ENCODE measurements at places on chromosomes 2 and 18.

- no peak for DNase-seq
These were observed 9.2 kb downstream of the HTRA2 start for GRCh38 chr2:74538881-74539339.

DNA sequence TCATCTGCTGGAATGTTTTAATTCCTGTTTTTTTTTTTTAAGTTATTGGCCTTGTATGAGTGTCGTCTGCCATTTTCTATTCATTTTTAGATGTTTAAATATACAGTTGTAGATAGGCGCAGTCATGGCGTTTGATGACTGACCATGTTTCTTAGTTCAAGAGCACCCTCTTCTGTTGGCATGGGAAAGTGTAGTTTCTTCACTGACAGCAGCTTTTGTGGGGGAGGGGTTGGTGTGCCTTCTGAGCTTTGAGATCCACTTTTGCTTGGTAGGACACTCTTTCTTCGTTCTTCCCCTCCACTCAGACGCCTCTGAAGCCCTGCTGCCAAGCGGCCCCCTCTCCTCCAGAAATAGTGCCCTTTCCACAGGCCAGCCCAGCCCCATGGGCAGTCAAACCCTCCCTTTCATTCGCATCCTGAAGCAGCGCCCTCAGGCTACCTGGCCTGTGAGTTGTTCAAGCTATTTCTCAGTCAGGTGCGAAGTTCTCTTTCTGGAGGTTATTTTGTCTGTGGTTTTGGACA is 492.0 kb downstream of the TNS1 start:
- DNase-seq = peak; percentile 83

DNA sequence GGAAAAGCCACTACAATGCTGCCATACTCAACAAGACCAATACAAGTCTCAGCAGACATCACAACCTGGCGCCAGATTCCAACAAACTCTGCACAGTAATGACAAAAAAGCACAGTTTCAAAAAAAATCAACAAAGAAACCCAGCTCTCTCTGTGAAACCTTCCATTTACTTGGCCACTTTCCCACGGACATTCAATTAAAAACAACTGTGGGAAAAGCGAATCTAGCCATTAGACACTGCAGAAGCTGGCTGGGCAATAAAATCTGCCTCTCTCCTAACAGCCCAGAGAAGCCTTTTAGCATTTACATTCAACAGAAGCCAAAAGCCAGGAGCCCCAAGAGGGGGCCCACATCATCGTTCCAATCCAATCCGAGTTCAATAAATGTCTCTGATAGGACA is 128.9 kb downstream of the HDAC4 start:
- peak; percentile 35 for DNase-seq

DNA sequence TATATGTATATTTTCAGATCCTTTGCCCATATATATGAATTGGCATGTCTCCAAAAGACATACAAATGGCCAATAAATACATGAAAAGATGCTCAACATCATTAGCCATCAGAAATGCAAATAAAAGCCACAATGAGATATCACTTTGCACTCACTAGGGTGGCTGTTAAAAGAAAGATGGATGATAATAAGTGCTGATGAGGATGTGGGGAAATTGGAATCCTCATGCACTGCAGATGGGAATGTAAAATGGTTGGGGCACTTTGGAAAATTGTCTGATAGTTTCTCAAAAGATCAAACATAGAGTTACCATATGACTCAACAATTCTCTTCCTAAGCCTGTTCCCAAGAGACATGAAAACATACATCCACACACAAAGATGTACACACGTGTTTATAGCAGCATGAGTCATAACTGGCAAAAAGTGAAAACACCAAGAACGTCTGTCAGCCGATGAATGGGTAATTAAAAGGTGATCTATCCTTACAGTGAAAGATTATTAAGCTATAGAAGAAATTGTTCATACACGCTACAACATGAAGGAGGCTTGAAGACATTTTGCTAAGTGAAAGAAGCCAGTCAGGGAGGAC is 19.7 kb downstream of the NGEF start:
- DNase-seq = no peak

DNA sequence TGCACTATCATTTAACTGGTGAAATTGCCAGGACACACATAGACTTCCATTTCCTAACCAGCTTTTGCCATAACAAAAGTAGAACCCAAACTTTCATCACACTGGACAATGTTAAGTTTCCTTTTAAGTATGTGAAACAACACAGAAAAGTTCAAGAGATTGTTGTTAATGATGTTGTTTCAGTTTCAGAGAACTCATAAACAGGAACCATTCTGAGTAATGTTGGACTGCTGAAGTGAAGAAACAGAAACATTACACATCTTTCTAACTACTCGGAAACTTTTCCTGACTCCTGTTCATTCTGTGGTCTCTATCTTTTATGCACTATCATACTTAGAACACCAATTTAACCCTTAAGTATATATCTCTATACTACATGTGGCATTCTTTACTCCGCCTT is 179.2 kb downstream of the RIT2 start:
- DNase-seq = no peak

DNA sequence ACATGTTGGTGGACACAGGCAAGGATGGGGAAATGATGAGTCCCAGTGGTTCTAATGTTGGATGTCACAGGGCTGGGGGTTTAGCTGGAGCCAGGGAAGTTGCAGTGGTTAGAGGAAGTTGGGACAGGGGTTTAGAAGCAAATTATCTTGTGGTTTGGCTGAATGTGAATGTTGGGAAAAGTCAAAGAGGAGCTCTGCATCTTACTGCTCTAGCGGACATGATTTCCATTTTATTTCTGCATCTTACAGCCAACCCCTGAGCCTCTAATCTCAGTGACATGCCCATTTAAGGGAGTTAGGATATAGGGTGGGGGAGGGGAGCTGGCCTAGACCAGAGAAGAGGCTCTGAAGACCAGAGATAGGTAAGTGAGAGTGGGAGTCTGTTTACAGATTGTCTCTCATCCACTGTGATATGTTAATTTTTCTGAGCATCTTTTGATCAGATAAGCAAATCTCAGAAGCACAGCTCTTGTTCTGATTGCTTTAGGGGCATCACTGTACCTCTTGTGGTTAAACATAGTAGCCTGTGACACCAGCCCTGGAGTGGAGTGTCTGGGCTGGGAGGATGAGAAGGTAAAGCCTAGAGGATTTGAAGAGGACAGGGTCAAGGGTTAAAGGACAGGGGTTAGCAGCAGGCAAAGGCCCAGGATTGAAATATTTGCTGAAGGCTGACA is 43.6 kb downstream of the SETBP1 start:
- DNase-seq = no peak

GRCh38 chr2:217740178-217740577 is 262.6 kb downstream of the TNS1 start:
- DNase-seq = peak; percentile 44

GRCh38 chr2:200396781-200397242 is 90.3 kb downstream of the SPATS2L start:
- no peak for DNase-seq

- DNase-seq = no peak
These were observed 29.4 kb downstream of the HADHB start for GRCh38 chr2:26274058-26274613.

DNA sequence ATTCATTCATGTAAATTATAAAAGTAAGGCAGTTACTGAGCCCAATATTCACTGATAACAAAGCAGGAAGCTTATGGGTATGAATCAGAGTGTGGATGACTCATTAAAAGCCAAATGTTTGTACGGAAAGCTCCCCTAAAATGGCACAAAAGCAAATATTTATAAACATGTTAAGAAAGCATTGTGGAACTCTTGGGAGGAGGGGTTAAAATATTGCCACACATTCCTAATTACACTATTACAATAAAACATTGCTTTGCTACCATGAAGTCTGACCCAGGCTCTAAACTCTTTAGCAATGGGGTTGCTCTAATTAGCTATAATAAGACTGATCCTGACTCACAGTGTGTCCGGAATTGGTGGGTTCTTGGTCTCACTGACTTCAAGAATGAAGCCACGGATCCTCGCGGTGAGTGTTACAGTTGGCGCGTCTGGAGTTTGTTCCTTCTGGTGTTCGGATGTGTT is 110.9 kb downstream of the NAB1 start:
- no peak for DNase-seq

DNA sequence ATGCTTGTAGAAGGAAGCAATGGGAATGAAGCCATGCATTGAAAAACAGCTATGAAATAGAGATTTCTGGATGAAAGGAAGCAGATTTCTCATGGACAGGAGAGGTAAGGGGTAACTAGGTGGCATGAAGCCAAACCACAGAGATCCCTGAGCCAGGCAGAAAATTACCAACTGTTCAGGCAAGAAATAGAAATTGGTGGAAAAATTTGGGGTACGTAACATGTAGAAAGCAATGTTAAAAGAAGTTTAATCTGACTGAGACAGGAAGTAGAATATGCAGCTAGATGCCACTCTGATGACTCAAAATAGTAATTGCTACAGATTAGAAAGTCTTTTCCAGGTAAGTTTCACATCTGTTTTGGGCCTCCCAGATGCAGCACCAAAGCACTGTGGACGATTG is 928.5 kb upstream of the CELF4 start:
- DNase-seq = peak; percentile 21

DNA sequence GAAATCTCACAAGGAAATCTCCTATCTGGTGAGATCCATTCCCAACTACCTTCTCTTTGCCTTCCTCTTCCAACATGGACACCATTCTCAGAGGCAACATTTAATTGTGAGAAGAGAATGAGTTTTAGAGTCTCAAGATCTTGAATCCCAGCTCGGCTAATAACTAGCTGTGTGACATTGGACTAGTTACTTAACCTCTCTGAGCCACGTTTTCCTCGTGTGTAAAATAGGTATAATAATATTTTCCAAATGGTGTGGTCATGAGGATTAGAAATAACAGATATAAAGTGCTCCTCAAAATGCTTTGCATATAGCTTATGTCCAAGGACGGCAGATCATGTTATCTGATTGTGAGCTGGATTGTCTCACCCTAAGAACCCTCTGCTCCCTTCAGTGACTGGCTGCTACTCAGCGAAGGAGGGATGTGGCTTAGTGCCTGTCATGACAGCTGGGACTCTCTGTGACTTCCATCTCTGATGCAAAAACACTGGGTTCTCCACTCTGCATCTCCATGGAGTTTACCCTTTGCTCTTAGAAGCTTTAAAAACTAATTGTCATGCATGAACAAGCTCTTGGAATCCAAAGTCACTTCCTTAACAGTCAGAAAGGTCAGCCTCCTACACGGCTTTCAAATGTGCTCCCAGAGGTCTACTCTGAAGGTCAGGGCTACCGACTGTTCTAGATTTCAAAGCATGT is 38.4 kb upstream of the MRPL19 start:
- no peak for DNase-seq

- DNase-seq = no peak
These were observed 199.6 kb downstream of the EIPR1 start for GRCh38 chr2:3177891-3178577.

- DNase-seq = no peak
These were observed 203.7 kb downstream of the ICOS start for GRCh38 chr2:204140246-204140645.

DNA sequence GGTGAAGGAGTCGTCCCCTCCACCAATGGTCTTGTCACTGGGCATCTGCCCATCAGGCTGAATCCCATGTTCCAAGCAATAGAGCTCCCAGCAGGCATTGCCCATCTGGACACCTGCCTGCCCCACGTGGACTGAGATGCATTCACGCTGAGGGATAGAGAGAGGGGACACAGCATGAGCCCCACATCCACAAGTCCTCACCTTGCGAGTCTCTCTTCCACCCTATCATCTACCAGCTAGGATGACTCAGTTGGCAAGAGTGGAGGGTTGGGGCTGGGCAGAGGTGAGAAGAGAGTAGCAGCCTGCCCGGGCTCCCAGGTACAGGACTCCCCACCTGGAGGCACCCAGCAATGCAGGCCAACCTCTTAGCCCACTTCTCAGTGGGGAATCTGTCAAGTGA is 959 bp upstream of the TUBA4B start:
- no peak for DNase-seq

DNA sequence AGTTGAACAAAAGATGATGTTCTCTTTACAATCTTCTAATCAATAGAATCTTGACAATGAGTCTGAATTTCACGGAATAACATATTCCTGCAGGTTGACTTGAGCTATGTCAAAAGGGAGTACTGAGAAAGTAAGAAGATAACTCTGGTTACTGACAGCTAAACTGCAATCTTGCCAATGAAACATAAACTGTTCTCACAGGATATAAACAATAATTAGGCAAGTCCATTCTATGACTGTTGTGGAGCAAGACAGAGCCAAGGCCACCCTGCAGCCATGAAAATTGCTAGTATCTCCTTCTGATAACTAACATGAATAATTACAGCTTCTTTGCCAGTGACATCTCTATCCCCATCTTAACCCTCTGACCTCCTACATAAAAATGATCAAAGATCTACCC is 6.3 kb upstream of the RPRD1A start:
- DNase-seq = no peak

GRCh38 chr18:3577281-3577855 is 127.4 kb downstream of the TGIF1 start:
- DNase-seq = no peak

- no peak for DNase-seq
These were observed 6.3 kb upstream of the ECEL1 start for GRCh38 chr2:232493701-232494474.

DNA sequence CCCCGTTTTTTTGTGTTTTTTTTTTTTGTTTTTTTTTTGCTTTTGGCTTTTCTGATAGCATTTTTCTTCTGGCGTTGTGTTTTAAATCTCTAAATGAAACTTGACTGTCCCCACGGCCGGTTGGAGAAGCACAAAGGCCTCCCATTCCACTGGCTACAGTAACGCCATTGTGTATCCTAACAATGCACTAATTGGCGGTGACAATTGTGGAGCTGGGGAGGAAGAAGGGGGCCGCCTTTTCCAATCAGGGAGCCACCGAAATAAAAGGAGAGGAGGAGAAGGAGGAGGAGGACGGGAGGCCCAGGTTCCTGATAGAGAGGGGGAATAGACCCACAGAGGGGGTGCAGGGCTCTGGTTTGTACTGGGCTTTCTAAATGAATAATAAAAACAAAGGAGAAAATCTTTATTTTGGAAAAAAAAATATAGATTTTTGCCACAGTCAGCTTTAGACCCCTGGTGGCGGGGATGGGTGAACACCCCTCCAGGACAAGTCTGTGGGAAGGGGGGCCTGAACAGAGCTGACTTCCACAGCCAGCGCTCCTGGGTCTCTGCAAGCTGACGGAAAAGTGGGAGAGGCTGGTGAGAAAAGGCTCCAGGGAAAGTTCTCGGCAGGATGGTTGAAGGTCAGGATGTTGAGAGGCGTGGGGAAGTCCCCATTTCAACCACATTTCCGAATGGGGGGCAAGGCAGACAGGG is 43.7 kb upstream of the FZD5 start:
- no peak for DNase-seq

GRCh38 chr18:3623769-3624545 is 174.0 kb downstream of the TGIF1 start:
- peak; percentile 87 for DNase-seq

GRCh38 chr18:13611601-13612195 is 114.7 kb downstream of the FAM210A start:
- DNase-seq = peak; percentile 72

- no peak for DNase-seq
These were observed 54.5 kb downstream of the MFSD6 start for GRCh38 chr2:190462611-190463010.

DNA sequence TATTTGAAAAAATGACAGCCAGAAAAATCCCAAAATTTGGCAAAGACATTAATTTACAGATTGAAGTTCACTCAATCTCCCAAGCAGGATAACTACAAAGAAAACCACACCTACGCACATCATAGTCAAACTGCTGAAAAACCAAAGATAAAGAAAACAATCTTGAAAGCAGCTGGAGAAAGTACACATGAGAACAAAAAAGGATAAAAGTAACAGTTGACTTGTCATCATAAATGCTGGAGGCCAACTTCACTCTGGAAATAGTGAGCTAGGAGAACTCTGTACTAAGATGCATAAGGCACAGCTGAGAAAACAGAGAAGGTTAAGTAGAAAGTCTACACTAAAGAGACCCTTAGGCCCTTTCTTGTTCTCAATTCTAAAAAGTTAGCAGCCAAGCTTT is 73.1 kb downstream of the TLK1 start:
- no peak for DNase-seq
